ENCODE measurements at places on chromosomes 3 and 15.

- DNase-seq: no peak
Observed at GRCh38 chr3:16515885-16516420, 2.5 kb upstream of the RFTN1 start.

- DNase-seq: no peak
Observed at GRCh38 chr3:60010781-60011180, 961.0 kb upstream of the CFAP20DC start.

DNA sequence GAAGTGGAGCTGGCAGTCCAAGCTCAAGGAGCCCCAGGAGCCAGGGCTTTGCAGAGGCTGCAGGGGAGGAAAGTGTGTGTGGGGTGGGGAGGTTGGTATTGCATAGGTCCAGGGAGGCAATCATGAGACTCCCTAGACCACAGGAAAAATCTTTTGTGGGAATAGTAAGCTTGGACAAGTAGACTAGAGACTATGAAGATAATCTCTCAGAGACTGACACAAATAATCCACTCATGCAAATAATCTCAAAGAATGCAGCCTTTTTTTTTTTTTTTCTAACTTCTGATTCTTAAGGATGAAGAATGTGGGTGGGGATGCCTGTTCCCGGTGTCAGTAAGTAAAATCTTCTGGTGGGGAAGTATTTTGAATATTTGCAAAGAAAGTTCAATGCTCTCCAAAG, 113.7 kb downstream of the GREM1 start:
- no peak for DNase-seq

- no peak for DNase-seq
Observed at GRCh38 chr15:90316139-90316538, 35.9 kb upstream of the ZNF774 start.

DNA sequence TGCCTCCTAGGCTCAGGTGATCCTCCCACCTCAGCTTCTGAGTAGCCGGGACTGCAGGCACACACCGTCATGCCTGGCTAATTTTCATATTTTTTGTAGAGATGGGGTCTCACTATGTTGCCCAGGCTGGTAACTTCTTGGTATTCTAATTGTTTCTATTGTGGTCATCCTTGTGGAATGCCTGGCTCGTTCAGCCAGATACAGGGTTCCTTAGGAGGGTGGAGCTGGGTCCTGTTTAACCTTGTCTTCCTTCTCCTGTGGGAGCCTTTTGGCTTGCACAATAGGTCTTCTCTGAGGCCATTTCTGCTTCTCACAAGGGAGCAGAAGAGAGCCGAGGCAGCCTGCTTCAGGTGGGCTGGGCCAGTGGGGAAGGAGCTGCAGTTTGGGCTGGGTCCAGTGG, 15.7 kb downstream of the PLEKHO2 start:
- no peak for DNase-seq

- peak; percentile 45 for DNase-seq
Observed at GRCh38 chr15:31494786-31495185, 168.2 kb downstream of the KLF13 start.

GRCh38 chr3:197174927-197175326, 123.5 kb downstream of the DLG1 start:
- no peak for DNase-seq

GRCh38 chr3:128285042-128285966, 132.0 kb downstream of the EEFSEC start:
- DNase-seq: peak; percentile 73

GRCh38 chr3:169666376-169667165, 3.1 kb upstream of the MECOM start:
- DNase-seq: no peak

DNA sequence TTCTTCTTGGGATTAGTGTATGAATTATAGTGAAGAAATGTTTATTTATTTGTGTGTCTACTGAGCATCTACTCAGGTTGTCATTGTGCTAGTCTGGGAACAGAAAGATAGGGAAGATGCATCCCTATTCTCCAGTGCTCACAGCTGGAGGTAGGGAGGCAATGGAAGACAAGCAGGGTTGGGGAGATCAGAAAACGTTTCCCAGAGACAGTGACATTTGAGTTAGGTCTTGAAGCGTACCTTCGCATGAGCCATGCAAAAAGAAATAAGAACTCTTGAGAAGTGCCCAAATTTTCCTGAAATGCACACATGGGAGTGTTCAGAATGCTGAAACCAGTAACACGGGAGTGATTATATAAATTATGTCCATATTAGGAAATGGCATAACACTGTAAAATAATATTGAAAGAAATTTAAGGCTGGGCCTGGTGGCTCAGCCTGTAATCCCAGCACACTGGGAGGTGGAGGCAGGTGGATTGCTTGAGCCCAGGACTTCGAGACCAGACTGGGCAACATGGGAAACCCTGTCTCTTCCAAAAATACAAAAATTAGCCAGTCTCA, 5.3 kb upstream of the CEMIP start:
- DNase-seq: no peak

Measured in posterior vena cava (tissue), 2 donors.